ENCODE measurements at places on chromosomes 4 and X.

DNA sequence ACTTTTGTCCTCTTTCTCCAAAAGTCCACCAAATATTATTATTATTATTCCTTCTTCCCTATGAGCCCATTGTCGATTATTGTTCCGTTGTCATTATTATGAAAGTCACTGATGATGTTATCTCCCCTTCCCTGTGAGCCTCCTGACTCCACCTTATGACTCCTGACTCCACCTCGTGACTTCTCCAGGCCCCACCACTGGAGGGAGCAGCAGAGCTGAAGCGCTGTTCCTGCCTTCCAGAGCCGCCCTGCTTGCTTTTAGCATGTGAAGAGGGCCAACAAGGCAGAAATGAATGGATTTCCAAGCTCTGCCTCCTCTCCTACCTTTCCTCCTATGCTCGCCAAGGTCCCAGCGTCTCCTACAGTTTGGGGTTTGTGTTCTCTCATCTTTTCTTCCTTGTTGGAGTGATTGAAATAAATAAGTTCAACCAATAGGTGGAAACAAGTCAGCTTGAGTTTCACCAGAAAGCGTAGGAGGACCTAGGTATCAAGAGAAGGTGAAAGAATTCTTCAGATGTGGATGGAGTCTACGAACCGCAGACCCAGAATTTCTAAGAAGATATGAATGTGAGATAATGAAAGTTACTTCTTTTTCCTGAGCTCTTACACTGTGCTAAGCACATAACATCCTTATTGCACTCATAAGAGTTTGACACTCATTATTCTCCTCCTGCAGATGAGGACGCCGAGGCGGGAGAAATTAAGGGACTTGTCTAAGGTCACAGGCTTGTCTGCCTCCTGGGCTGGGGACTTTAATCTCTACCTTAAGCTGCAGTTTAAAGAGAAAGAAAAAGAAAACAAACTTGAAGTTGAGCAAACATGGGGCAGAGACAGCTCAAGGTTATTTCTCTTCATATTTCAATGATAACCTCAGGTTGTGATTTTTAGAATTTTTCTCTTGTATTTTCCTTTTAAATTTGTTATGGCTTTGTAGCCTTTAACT lies 26.1 kb downstream of the IGSF1 start:
- DNase-seq: no peak

GRCh38 chr4:37662861-37663390 lies 23.2 kb downstream of the RELL1 start:
- no peak for DNase-seq

DNA sequence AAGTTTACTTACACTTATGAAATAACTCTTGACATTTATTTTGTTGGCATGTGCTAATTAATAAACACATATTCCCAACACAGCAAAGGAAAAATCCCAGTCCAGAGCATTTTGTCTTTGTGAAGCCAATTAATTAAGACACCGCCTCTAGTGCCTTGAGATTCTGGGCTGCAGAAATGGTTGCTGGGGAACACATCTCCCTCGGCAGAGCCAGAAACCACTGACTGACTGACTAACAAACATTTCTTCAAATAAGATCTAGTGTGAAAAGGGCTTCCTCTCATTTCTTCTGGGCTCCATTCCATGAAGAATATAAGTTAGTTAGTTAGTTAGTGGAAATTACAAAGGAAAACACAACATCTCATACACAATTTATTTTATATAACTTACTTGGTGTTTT lies 28.4 kb upstream of the NAP1L5 start:
- DNase-seq: no peak

- no peak for DNase-seq
These were observed 269.3 kb downstream of the PCDH7 start for GRCh38 chr4:30989508-30989907.

- DNase-seq: no peak
These were observed 70.2 kb downstream of the DOCK11 start for GRCh38 chrX:118565853-118566252.

GRCh38 chr4:73051625-73052024 lies 17.9 kb downstream of the COX18 start:
- no peak for DNase-seq

GRCh38 chrX:15468036-15468435 lies 25.1 kb downstream of the PIR start:
- peak; percentile 64 for DNase-seq

GRCh38 chrX:48938721-48939425 lies 18.5 kb downstream of the OTUD5 start:
- DNase-seq: no peak

DNA sequence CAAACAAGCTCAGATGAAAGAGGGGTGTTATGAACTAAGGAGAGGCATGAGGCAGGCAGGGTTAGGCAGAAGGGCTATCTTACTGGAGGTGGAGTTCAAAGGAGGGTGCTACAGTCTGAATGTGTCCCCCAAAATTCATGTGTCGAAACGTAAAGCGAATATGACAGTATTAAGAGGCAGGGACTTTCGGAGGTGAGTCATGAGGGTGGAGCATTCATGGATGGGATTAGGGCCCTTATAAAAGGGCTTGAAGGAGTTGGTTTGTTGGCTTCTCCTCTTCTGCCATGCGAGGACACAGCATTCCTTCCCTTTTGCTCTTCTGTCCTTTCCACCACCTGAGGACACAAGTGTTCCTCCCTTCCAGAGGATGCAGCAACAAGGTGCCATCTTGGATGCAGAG lies 22.9 kb downstream of the APLN start:
- no peak for DNase-seq

DNA sequence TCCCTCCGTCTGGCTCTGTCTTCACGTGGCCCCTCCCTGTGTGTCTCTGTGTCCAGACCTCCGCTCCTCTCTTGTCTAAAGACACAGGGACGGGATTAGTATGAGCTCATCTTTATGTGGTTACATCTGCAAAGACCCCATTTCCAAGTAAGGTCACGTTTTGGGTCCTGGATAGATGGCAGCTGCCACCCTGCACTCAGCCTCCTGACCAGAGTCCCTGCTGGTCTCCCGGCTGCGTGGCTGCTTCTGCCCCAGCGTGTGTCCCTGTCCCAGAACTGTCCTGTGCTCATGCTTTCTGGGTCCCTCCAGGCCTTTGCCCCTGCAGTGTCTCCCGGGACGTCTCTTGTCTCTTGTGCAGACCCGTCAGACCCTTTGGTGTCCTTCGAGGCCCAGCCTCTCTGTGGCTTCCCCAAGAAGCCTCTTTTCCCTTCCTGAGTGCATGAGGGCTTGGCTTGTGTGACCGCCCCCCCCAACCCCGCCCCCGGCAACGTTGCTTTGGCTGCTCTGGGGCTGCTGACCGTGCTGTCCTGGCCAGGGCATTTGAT lies 107.3 kb downstream of the PSAPL1 start:
- DNase-seq: no peak

DNA sequence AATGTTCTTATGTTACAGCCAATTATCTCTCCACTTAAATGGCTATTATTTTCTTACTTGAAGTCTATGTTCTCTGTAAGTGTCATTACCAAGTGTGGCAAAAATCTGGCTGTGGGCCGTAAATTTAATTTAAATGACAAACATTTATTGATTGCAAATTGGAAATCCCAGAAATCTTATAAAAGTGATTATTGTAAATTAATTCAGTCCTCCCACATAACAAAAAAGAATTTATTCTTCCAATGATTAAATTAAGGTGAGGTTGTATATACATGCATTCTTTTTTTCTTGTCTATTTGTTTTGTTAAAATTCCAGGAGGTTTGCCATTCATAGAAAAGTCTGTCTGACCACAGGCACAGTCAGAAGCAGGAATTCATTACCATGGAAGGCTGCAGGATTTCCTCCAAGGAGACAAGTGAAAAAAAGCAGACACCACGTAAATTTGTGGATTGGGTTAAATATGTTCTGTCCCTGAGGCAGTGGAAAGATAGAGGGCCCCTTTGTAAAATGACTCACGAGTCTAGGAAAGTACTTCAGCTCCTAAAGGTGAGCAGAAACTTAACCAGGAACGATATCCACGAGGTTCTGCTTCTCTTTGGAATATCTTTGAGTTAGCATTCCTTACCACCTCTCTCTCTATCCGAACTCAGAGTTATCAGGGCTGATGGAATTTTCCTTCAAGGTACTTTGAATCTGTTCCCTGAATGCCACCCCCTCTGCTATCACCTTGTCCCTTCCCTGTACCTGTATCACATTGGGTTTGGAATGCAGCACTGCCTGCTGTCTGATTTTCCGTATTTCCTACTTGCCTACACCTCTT lies 10.7 kb downstream of the PPARGC1A start:
- peak; percentile 73 for DNase-seq

- no peak for DNase-seq
These were observed 83.4 kb downstream of the UCHL1 start for GRCh38 chr4:41339812-41340809.

DNA sequence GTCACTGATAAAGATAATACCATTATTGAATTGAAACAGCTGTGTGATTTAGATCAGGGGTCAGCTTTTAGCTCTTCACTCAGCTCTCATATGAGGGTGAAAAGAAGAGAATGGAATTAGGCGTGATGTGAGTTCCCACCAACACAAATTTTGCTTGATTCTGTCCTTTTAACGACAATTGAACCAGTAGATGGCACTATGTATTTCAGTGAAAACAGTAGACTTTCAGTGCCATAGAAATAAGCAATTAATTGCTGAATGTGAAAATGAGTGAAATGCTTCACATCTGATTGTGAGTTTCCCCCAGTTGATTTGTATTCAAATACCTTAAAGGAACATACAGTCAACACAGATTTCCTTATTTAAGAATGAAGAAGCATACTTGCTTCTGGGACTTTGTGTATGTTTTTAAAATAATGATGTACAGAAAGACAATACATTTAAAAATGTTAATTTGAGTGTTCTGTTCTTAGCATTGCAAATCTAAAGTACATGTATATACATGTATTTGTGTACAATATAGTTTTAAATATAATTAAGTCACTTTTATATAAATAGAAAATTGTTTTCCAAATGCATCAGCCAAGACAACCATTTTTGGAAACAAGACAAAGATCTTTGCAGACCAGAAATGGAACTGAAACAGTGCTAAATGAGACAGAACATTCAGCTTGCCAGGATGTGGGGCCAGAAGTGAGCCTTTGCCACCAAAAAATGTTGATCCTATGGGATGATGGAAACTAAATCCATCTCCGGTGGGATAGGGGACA lies 178.8 kb downstream of the SNCA start:
- peak; percentile 67 for DNase-seq

DNA sequence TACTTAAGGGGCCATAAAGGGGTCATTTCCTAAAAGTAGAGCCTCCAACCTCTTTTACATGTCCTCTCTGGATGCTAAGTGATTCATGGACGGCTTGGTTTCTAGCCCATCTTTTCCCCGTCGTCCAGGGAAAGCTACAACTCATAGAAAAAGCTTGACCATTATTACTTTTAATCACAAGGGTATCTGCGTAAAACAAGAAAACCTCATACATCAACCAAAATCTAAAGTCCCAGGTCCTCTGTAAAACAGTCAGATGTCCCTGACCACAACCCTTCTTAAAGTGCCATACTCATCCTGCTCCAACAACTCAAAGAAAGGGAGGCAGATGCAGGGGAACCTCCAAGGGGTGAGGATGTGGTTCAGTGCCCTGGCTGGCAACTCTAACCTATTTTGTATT lies 29.6 kb downstream of the ADGRA3 start:
- no peak for DNase-seq

DNA sequence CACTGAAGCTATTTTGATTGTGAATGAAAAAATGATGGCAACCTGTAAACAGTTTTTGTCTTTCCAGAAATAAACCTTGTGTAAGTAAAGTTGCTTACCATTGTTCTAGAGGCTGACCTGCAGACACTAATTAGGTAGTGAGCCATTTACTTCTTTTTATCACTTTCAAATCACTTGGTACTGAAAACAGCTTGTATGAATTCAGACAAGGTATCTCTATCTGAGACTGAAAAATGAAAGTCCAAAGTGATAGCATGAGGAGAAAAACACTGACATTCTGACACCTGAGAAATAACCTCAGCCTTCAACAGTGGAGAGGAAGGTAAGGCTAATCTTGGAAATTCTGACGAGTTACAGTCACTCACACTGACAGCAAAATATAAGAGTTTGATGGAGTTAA lies 238.8 kb downstream of the GPC3 start:
- no peak for DNase-seq

DNA sequence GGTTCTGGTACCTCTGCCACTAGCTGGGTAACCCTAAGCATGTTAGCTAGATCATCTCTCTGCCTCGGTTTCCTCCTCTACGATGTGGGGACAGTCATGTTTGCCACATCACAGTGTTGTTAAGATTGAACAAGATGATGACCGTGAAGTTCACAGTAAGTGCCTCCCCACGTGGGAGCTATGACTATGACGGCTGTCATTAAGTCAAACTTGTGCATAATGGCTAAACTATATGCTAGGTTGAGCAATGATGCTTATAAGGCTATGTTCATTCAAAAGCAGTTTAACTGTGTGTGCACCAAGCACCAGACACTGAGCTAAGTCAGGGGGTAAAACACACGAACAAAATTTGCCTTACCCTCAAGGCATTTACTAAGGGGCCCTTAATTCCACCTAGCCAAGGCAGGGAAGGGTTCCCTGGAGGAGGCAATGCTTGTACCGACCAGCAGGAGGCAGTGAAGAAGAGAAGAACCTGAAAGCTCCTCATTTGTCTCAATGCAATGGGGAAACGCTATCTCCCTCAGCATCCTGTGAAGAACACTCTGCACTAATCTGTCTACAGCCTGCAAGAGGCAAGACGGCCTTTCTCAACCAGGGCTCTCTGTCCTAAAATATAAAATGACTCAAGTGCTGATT lies 52.9 kb downstream of the MAP7D2 start:
- peak; percentile 2 for DNase-seq

GRCh38 chr4:152501846-152502536 lies 33.9 kb downstream of the FBXW7 start:
- DNase-seq: no peak

- peak; percentile 33 for DNase-seq
These were observed 800 bp downstream of the KDM5C start for GRCh38 chrX:53223955-53224859.

GRCh38 chr4:127783026-127783769 lies 1.1 kb downstream of the HSPA4L start:
- DNase-seq: peak; percentile 13

DNA sequence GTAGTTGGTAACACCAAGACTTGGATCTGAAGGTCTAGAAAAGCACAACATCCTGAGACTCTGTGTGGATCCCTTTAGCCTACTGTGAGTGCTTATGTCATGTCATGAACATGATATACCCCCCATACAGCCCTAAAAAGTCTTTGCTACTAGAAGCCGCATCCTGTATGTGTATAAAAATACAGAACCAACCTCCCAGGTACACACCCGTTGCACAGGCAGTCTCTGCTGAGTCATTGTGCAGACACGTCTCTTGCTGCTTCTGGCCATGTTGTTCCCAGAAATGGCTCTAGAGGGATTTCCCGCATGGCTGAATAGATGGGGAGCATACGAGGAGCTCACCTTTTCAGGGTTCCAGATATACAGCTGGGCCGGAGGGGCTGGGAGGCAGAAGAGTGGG lies 93.3 kb downstream of the MAMLD1 start:
- DNase-seq: no peak

GRCh38 chr4:89254847-89255246 lies 52.8 kb downstream of the GPRIN3 start:
- DNase-seq: peak; percentile 41

DNA sequence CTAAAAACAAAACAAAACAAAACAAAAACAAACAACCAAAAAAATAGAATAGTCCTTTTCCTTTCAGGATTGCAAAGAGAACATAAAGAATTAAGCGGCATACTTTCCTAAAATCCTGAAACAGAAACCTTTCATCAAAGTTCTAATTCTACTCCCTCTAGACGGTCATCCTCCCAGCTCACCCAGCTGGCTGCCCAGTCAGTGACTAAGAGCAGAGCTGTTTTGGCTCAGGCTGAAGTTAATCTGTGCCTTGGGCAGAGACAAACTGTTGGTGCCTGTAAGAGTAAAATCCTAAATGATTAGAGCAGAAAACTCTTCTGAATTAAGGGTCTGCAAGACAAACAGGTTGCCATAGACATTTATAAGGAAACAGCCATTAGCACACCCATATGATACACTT lies 17.6 kb upstream of the WAS start:
- DNase-seq: no peak

Data from cardiac muscle cell (in vitro differentiated cells and primary cell).